ENCODE measurements at places on chromosomes 4 and X.
A peak's percentile ranks its signal among the peaks of the same experiment; 100 is the strongest.

DNA sequence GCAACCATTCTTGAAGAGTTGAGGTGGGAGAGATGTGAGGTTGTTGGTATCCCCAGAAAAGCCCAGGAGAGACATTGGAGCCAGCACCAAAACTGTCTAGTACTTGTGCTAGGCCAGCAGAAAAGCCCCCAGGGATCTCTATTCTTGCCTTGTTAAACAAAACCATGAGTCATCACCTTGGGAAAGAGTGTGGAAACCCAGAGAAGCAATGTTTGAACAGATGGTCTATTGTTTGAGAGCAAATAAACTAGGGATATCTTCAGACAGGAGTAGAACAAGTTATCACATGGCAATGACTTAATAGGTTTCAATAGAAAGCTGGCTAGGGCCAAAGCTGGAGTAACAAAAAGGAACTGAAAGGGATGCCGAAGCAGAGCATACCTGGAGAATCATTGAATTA, 195.7 kb upstream of the CASK start:
- no peak for DNase-seq

DNA sequence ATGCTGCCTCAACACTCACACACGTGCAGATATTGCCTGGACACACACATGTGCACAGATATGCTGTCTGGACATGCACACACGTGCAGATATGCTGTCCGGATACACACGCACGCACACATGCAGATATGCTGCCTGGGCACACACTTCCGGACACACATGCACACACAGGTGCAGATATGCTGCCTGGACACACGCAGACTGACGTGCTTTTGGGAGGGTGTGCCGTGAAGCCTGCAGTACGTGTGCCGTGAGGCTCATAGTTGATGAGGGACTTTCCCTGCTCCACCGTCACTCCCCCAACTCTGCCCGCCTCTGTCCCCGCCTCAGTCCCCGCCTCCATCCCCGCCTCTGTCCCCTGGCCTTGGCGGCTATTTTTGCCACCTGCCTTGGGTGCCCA, 14.7 kb downstream of the FGFRL1 start:
- DNase-seq = peak; percentile 49

DNA sequence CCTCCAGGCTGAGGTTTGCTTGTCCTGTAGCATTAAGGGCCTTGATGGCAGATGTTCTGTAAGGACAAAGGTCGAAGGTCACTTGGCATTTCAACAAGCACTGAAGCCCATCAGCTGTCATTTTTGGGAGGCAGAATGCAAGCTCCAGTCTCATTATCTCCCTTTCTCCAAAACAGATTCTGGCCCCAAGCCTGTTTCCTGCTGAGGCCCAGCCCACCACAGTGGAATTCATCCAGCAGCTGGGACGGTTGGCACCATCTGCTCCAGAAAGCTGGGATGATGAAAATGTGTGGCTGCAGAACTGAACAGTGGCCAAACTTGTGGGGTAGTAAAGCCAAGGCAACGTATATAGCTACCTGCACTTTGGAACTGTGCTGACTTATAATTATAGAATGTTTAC, 17.7 kb upstream of the PPEF2 start:
- DNase-seq = no peak

DNA sequence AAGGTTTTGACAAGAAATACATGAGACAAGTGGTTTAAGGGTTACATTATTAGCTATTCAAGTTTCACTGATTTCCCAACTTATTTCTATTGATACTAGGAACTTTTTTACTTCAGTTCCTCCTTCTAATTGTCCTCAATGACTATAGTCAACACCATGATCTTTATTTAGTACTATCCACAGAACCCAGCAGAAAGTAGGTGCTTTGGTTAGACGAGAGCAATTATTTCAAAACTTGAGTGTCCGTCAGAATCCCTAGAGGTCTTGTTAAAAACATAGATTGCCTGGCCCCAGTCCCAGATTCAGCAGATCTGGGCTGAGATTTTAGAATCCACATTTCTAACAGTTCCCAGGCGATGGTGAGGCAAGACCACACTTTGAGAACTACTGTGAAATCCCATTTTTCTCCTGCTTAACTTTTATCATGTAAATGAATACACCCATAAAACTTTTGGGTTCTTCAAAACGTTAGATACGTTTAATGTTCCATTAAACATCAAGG, 17.9 kb downstream of the EXOC1 start:
- DNase-seq = no peak

GRCh38 chr4:71553605-71554004, 214.8 kb downstream of the SLC4A4 start:
- no peak for DNase-seq

GRCh38 chr4:56787380-56787779, 34.1 kb downstream of the SPINK2 start:
- no peak for DNase-seq

GRCh38 chr4:91345632-91346031, 958.1 kb upstream of the GRID2 start:
- no peak for DNase-seq

DNA sequence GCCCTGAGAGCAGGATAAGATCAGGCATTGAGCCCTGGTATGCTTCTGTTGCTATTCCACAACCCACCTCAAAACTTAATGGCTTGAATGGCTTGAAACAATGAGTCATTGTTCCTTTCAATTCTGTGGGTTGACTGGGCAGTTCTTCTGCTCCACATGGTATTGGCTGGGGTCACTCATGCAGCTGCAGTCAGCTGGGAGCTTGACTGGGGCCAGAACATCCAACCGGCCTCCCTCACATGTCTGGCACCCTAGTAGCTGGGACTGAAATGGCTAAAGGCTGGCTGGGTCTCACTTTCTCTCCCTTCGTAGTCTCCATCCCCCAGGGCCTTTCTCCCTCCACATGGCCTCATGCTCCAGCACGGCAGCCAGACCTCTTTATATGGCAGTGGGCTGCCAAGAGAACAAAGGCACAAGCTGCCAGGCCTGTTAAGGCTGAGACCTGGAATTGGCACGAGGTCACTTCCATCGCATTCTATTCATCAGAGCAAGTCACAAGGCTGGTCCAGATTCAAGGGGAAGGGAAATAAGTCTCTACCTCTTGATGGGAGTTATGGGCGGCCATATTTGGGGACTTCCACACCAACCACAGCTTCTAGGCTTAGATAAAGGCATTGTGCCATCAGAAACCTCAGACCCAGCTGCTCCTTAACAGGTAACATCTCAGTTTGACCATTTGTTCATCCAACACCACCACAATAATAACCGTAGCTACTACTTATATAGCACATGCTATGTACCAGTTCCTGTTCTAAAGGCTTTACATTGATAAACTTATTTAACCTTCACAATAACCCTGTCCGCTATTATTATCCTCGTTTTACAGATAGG, 159.7 kb upstream of the ATP6AP2 start:
- no peak for DNase-seq

GRCh38 chrX:124300405-124300804, 32.1 kb upstream of the TEX13D start:
- no peak for DNase-seq

- no peak for DNase-seq
Observed at GRCh38 chr4:177242651-177243286, 66.9 kb upstream of the NEIL3 start.

DNA sequence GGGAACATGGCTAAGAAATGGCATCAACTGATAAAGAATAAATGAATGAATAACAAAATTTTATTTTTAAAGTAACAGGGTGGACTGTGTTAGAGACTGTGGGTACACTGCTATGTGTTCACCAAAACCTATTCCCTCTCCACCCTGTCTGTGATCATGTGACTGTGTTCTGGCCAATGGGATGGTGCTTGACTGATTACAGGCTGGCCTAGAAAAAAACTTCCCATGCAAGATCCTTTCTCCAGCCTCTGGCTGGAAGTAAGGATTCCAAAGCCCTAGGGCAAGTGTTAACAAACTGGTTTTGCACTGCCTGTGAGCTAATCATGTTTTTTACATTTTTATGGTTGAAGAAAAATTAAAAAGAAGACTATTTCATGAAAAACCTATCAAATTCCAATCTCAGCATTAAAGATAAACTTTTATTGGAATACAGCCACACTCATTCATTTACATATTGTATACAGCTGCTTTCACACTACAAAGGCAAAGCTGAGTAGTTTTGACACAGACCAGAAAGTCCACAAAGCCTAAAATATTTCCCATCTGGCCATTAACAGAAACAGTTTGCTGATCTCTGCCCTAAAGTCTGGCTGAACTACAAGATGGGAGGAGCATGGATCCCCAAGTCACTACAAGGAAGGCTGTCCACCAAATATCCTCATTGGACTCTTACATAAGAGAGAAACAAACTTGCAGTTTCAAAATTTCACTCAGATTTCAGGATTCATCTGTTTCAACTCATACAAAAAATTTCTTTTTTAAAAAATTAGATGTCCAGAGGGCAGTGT, 133.2 kb downstream of the ARHGAP6 start:
- no peak for DNase-seq

DNA sequence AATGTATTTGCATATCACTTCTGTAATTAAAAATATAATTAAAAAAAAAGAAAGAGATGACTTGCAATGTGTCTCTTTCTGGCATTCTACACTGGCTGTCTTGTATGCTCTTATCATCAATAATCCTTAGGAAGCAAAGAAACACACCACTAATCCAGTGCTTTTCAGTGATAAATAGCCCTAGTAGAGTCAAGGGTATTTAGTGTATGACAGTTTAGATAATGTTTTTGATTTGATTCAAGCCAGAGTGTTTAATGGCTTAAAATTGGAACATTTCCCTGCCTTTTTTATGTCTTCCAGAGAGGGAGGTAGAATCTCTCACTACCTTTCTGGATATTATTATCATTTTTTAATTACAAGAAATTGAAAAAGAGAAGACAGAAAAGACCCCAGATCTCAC, 48.6 kb upstream of the CXCL8 start:
- no peak for DNase-seq

DNA sequence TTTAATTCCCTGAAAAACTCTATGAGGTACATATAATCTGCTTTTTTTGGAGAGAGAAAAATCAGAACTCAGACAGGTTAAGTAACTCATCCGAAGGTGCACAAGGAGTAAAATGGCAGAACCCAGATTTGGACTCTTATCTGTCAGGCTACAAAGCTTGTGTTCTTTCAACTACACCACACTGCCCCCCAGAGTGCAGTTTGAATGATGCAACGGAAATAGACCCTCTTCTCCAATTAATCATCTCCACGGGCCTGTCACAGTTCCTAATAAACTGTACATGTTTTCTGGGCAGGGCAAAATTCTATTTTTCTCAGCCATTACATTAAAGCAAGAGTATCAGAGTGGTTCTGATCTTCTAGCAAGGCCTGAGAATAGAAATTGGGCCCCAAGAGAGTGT, 35.3 kb upstream of the DCX start:
- peak; percentile 1 for DNase-seq

GRCh38 chr4:8861576-8862295, 9.9 kb downstream of the HMX1 start:
- DNase-seq = no peak

DNA sequence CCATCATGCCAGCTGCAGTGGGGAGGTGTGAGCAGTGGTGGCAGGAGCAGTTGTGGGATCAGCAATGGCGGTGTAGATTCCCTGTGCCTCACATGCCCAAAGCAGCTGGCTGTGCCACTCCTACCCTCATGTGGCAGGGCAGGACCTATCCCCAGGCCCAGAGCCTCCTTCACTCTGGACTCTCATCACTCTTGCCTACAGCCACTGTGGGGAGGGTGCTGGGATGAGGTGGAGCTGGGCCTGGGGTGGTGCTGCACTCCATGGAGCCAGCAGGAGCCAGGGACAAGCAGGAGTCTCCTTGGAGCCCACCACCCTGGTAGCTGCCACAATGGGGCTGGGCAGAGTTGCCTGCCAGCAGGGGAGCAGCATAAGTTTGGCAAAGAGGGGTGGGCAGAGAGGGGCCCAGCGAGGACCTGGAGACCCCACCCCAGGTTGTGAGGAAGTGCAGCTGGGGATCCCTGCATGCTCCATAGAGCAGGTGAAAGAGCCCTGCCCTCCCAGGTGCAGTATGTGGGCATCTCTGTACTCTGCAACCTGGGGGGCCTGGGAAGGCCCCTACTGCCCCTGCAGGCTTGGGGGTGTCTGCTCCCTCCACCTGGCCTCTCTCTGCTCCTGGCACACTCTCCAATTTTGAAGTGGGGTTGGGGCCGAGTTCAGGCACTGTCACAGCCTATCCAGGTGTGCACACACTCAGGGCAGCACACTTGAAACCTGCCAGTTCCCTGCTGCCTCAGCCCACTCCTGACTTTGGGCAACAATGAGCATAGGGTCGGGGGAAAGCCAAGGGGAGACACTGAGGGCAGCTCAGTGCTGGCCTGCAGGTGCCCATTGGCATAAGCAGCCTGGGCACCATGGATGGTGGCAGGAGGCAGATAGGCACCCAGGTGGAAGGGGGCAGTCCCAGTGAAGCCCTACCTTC, 74.0 kb upstream of the INTU start:
- DNase-seq = no peak

- DNase-seq = no peak
Observed at GRCh38 chr4:159016593-159017024, 86.3 kb upstream of the RAPGEF2 start.

DNA sequence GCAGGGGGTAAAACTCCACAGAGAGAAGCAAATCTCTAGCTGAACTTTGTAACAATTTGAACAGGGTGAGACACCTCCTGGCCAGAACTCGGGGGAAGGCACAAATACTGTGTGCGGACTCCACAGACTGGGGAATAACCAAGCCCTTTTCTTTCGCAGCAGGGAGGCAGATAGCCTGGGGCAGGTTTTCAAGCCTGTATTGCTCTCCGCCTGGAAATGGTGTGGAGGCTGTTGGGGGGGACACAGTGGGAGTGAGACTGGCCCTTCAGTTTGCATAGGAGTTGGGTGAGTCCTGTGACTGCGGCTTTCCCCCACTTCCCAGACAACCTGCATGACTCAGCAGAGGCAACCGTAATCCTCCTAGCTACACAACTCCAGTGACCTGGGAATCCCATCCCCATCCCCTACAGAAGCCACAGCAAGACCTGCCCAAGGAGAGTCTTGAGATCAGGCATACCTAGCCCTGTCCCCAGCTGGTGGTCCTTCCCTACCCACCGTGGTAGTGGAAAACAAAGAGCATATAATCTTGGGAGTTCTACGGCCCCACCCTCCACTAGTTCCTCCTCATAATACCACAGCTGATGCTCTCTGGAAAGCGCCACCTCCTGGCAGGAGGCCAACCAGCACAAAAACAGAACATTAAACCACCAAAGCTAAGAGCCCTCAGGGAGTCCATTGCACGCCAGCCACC, 12.9 kb upstream of the SMPX start:
- no peak for DNase-seq

DNA sequence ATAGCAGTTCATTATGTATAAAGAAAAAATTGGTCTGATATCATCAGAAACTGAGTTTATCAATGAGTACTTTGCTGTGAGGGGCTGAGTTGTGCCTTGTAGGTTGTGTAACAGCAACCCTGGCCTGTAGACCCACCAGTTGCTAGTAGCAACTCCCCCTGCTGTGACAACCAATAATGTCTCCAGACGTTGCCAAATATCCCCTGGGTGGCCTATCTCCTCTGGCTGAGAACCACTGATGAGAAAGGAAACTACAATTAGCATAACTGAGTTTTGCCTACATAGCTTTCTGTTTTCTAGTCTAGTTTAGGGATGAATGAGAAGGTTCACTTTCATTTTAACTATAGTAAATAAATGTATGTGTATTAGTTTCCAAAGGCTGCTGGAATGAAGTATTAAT, 234.1 kb downstream of the CPE start:
- DNase-seq = no peak

GRCh38 chr4:153637201-153637600, 46.9 kb upstream of the TLR2 start:
- no peak for DNase-seq
